ENCODE measurements at places on chromosomes 5 and 9.
A peak's percentile ranks its signal among the peaks of the same experiment; 100 is the strongest.

DNA sequence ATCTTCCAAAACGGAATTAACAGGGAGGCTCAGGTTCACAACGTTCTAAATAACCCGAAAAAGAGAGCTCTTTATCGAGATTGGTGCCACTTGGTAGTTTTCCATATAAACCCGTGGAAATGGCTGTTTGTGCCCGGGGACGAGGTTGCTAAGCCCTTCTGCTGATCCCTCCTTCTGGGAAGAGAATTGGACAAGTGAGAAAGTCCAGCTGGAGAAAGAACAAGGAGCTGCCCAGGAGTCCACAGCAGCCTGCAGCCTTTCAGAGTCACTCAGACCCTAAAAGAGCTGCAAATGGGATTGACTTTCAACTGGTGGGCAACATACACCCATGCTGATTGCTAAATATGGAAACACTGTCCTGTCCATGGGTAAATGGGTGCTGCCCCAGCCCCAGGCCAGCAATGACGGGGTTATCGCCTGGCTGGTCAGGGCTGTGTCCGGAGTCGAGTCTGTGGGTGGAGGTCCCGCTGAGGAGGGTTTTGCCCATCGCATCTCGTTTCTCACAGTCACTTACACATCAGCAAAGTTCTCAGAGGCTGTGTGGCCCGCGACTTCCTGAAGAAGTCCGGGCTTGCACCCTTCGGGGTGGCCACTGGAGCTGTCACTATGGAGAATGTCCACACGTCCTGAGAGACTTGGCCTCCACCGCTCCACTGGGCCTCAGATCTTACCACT, 40.7 kb upstream of the HSD17B3 start:
- DNase-seq = no peak

DNA sequence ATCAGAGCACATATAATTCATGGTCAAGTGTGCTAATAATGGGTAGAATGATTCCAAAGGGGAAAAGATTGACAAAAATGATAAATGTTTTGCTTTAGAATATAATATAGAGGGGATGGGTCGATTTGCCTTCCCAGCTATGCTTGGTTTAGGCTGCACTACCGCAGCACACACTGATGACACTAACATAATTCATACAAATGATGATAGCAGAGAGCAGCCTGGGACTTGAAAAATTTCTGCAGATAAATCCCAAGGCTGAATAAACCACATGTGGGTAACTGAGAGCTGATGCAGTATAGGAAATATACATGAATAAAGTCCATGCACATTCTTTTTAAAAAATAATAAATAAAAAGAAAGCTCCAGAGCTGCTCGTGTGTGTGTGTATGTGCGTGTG, 54.5 kb downstream of the EFNA5 start:
- DNase-seq = no peak

DNA sequence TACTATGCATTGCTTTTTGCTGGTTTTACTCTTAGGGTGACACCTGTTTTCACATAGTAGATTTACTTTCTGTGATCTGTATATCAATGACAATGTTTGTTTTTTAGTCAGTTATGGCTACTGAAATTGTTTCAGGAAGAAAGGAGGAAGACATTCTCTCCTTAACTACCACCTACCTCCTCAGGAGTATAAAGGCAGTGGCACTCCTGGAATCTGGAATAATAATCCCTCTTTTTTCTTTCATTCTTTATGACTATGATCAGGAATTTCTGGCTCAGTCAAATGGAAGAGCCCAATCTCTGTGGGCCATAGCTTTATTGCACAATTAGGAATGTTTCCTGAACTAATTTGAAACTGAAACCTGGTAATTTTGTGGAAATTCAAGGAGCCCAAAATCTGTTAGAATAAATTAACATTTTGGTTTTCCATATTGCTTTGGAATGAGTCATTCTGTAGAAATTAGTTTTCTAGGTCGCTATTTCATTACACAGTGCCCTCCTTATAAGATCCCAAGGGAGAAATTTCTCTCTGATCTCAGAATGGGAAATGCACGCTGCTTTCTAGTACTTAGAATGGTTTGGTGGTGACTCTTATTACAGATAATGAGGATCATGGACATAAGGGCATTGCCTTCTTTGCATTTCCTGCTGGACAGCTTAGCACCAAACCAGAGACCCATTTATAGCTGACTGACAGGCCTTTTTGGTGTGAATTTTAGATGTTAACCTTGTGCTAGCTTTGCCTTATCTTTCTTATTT, 95.3 kb upstream of the VLDLR start:
- DNase-seq = no peak

GRCh38 chr9:131289301-131290035, at the start of gene PLPP7:
Gene PLPP7, plus strand, starts transcription at chr9:131289723. Its CDS starts 275 bp downstream, at chr9:131289998.
- peak; percentile 25 for DNase-seq

- peak; percentile 3 for DNase-seq
Measured at GRCh38 chr9:79053598-79053997, 518.2 kb upstream of the TLE4 start.

DNA sequence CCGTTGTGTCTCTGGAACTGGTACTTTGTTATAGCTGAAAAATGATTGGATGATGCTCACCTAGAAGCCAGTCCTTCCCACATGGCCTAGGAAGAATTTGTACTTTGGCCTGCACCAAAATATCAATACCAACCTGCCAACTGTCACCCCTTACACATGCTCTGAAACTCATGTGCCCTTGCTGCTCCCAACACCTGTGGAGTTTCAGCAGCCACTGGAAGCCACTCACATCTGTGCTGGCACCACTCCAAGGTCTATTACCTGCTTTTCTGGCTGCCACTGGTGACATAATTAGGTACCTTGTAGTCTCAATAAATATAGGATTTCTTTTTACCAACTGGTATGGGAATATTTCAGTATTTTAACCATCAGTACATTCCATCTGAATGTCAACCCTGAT, 363.6 kb downstream of the SH3GL2 start:
- DNase-seq = no peak

DNA sequence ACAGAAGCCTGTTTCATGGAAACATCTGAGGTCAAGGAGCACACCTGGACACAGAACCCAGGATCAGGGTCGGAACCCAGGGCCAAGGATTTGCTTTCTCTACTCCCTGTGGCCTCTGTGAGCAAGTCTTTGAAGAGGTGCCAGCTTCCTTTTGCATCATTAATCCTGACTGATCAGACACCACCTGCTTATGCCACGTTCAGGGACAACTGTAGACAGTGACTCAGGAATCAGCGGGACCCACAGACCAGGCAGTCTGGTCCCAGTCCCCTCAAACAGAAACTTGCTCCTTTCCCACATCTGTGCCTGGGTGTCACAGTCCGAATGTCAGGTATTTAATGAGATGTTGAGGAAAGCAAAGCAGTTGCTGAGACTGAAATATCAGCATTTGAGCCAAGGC, 154.8 kb downstream of the SGCD start:
- DNase-seq = no peak

GRCh38 chr9:136961279-136962065, 9.4 kb downstream of the LCN12 start:
- DNase-seq = no peak

Data from OCI-M1 (cell line).